Cortex of kidney (tissue), 1 donor: ENCODE measurements at places on chromosomes 2 and 18.

DNA sequence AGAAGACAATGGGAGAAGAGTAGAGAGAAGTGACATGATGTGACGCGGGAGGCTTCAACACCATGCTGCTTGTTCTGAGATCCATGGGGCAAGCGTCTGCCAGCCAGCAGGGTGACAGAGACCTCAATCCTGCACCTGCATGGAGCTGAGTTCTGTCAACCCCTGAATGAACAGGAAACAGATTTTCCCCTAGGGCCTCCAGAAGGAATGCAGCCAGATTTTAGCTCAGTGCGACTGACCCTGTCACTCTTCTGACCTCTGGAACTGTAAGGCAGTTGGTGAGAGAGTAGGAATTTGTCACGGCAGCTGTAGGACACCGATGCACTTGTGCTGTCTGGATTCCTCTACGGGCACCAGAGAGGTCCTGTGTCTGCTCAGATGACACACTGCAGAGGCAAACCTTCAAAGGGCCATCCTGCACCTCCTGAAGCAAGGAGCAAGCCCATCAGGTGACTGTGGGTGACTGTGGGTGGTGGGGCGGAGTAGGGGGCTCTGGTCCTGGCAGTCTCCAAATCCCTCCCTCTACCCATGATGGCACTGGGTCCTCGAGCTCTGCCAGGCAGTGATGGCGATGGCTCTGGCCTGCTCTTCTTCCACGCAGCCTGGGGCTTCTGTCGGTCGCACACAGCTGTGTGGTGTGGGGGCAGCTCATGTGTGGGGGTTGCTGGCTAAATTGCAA is 194.3 kb upstream of the TWIST2 start:
- DNase-seq: no peak

DNA sequence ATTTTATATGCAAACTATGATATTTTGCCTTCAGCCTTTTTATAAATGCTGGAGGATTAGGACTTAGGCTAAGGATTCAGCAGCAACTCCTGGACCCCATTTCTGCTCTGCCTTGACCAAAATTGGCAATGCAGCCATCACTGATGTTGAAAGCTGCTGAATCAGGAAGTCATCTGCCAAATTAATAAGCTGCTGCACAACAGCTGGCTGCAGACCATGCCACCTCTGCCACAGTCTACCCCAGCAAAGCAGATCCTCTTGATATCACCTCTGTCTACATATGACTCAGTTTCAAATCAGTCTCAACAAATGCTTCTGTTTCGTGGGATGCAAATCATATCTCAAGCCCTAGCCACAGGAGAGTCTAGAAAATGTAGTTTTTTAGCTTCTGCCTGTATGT is 7.1 kb upstream of the SOS1 start:
- DNase-seq: no peak

GRCh38 chr2:111654829-111655228 is 229.2 kb downstream of the ANAPC1 start:
- DNase-seq: no peak

DNA sequence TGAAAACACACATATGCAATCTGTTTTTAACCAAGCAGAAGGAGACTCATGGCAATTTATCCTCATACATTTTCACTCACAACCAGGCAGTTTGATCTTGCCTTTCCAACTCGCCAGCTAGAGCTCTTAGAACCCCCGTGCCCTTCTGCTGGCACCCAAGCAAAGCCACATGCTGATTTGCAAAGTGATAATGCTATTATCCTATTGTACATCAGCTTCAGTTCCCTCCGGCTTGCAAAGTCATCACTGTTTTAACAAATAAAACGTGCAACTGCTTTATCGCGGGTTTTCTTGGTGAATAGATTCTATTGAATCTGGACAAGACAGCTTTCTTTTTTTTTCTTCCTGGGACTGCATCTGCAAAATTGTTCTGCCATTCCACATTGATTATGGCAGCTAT is 314.6 kb downstream of the LNPK start:
- DNase-seq: no peak

GRCh38 chr18:23143016-23143814 is 7.9 kb downstream of the CABLES1 start:
- no peak for DNase-seq

- no peak for DNase-seq
Observed at GRCh38 chr2:179985163-179985820, 21.8 kb downstream of the CWC22 start.

DNA sequence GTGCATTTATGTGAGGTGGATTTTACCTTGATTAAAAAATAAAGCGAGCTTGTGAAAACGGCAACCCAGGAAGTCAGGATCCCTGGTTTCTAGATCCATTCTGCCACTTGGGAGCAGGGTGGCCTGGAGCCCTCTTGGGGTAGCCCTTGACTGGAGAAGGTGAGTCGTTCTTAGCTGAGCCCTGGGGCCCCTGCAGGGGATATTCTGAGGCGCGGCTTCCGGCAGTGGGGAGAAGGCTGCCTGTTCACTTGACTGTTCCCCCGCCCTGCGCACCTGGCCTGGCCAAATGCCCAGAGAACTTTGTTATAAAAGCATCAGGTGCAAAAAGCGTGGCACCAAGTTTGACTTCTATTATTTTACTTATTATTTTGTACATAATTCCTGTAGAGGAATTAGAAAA is 221.9 kb downstream of the DYSF start:
- DNase-seq: no peak

DNA sequence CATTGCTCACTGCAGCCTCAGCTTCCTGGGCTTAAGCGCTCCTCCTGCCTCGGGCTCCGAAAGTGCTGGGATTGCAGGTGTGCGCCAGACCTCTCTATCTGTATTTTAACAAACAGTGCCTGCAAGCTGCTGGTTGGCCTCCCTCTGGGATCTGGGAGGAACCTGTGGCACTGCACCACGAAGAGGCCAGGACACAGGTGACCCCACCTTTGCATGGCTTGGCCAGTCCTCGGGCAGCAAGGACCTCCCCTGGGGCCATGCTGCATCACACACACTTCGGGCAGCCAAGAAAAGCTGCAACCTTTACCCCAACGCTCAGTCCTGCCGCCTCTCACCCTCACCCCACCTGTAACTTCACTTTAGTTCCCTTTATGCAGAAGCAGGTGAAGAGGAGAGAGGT is 70.0 kb downstream of the PXDN start:
- no peak for DNase-seq

- DNase-seq: no peak
Observed at GRCh38 chr2:177397481-177398289, 5.1 kb downstream of the AGPS start.

DNA sequence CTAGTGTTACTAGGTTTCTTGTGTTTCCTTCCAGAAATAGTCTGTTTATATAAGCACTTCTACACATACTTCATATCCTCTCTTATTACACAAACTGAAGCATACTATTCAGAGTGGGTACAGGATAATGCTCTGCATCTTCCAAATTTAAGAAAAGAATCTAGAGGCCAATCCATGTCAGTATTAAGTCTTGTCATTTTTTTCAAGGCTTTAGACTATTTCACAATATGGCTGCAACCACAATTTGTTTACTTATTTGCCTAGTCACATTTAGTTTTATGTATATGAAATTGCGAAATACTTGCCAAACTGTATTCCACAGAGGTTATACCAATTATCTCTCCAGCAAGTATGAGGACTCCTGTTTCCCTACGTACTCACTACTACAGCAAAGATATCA is 27.9 kb downstream of the IWS1 start:
- DNase-seq: no peak

- DNase-seq: no peak
Observed at GRCh38 chr2:19611491-19612332, 253.3 kb upstream of the OSR1 start.

GRCh38 chr2:55365303-55365702 is 54.4 kb downstream of the CCDC88A start:
- no peak for DNase-seq

- no peak for DNase-seq
Observed at GRCh38 chr2:219877728-219878127, 250.3 kb downstream of the SLC4A3 start.

- DNase-seq: no peak
Observed at GRCh38 chr2:20615068-20615465, 35.8 kb downstream of the HS1BP3 start.

DNA sequence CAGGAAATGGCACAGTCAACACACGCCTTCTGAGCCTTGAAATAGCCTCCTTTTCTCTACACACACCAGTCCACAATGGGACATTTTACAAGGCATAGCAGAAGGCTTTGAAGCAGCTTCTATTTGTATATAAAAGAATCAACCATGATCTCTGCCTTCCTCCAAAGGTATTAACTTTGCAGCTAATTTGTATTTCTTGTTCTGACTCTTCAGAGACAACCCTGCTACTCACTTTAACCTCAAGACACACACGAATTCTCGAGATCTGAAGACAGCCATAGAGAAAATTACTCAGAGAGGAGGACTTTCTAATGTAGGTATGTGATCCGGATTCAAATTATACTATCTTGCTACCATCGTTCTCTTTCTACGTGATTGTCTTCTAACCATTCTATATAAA is 104.6 kb downstream of the VIT start:
- DNase-seq: no peak

GRCh38 chr2:205375461-205376448 is 306.5 kb upstream of the NRP2 start:
- no peak for DNase-seq

- DNase-seq: no peak
Observed at GRCh38 chr2:210167227-210167626, 4.0 kb downstream of the KANSL1L start.

GRCh38 chr2:96325884-96326255 is 753 bp downstream of the ITPRIPL1 start:
- DNase-seq: no peak

DNA sequence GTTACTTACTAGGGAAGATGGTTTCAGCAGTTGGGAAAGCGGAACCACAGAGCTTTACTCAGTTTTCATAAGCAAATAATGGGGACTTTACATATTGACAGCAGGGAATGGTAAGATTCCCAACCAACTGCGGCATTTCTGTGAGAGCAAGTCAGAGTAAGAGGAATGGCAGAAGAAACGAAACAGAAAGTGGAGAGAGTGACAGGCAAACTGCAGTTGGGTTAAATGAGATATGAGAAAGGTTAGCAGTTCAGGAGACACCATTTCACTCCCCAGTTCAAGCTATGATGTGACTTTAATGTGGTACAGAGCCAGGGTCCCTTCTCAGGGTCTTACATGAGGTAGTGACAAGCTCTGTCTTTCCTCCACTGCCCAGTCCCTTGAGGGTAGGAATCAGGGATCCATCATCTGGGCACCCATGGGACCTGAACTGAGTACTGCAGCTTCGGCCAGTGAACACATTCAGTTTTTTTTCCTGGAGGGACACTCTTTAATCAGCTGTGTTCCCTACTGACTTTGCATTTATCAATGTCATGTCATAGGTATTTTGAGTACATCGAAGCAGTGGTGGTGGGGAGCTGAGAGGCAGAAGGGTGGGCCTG is 33.0 kb upstream of the GREB1 start:
- no peak for DNase-seq

GRCh38 chr2:221410487-221410886 is 161.6 kb downstream of the EPHA4 start:
- DNase-seq: no peak

- DNase-seq: no peak
Observed at GRCh38 chr2:96151595-96152303, 6.5 kb upstream of the DUSP2 start.

- no peak for DNase-seq
Observed at GRCh38 chr2:64448041-64448426, 5.9 kb upstream of the LGALSL start.

DNA sequence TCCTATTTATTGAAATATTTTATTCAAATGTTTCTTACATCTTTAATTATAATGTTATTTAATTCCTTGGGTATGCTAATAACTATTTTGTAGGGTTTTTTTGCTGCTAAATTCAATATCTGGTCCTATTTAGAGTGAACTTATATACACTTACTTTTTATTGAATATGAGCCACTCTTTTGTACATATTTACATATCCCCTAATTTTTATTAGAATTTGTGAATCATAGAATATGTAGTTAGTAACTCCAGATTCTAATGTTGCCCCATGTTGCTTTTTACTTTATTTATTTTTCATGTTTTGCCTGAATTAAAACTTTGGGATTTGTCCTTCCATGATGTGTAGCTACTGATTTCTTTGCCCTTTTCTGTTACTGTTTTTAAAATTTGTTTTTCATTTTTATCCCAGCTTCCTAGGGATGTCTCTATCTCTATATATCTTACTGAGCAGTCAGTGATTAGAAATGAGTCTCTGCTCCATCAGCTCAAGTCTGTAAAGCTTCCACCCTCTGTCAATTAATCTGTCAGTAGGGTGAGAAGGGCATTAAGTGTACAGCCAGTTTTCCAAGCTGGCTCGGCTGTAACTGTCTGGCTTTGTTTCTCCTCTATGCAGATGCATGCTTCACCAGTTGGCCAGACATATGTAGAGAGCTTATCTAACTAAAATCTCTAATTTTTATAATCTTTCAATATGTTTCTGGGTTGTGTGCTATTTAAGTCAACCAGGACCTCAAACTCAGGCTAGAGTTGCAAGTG is 256.9 kb downstream of the CDH19 start:
- no peak for DNase-seq

- DNase-seq: no peak
Observed at GRCh38 chr2:48728840-48729239, 26.7 kb downstream of the LHCGR start.

- DNase-seq: no peak
Observed at GRCh38 chr2:144382849-144383248, 137.1 kb downstream of the ZEB2 start.

DNA sequence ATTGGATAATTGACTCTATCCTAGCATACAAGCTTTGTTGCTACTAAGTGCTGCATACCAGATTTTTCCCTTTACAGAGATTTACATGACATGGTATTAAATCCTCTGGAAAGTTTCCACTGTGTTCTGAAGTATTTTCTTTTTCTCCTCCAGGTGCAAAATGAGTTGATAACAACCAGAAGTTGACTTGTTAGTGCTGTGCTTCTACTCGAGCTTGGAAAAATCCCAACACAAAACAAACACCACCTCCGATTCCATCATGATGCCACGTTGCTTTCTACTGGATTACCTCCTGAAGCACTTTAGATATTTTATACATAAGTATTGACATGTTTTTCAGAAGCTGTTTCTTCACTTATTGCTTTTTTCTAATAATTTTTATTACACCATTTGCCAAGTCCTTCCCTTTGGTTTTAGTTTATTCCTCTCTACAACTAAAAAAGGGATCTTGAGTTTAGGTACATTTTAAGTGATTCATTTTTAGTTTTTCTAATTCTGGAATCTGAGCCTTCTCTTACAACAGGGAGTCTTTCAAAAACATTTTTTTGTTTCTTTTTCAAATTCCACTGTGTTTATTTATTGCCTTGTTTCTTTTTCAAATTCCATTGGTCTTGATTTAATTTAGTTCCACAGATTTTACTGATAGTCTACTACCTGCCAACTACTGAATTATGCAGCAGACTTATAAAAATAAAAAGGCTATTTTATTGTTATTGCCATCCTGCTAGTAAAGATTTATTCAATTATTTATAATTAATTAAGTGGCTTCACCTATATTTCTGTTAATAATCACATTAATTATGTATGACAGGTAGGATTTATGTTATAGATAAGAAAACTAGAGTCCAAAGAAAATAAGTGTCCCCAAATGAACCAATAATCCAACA is 143.4 kb downstream of the PPP1R1C start:
- DNase-seq: no peak
